IMR-90 (cell line): ENCODE measurements at places on chromosomes 1 and 21. TPM values are rescaled to one million over a fixed set of nuclear protein-coding genes. Genes with fewer than 3 reads are reported as not detected.

- H3K4me1 ChIP-seq: no peaks in the 10 kb centered on the region
- DNase-seq: peak; percentile 66
- no peak overlapping the region for H3K27ac ChIP-seq
Observed at GRCh38 chr1:17475752-17476151, 36.3 kb upstream of the RCC2 start.

GRCh38 chr1:47907177-47907528 is 90.0 kb downstream of the TRABD2B start:
- H3K27me3 ChIP-seq: no peaks in the 10 kb centered on the region; the same call in none of the 2 replicates
- no peak overlapping the region for H3K4me3 ChIP-seq
- no peaks in the 10 kb centered on the region for H3K36me3 ChIP-seq
- no peak overlapping the region for H3K27ac ChIP-seq
- DNase-seq: no peak
- no peaks in the 10 kb centered on the region for H3K4me1 ChIP-seq

TPTE gene
- not detected in 2 replicates for polyA plus RNA-seq

- no peak for DNase-seq
- peak overlapping the region; percentile 46; the same call in 1 of the 2 replicates for H3K27ac ChIP-seq
- H3K36me3 ChIP-seq: no peaks in the 10 kb centered on the region; the same call in 1 of the 2 replicates
Observed at GRCh38 chr1:25618433-25618808, 1.8 kb downstream of the MAN1C1 start.

DNA sequence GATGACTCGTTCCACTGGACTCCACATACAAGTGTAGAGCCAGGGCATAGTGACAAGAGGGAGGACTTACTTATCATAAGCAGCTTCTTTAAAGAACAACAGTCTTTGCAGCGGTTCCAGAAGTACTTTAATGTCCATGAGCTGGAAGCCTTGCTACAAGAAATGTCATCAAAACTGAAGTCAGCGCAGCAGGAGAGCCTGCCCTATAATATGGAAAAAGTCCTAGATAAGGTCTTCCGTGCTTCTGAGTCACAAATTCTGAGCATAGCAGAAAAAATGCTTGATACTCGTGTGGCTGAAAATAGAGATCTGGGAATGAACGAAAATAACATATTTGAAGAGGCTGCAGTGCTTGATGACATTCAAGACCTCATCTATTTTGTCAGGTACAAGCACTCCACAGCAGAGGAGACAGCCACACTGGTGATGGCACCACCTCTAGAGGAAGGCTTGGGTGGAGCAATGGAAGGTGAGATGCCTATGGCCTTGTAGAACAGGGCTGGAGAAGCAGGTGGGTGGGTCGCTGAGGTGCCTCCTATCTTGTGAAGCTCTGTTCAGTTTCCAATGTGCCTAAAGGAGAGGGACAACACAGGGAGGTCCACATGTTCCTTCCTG is 12.1 kb downstream of the MIA3 start:
- H3K4me1 ChIP-seq: peaks cover 7% of the 10 kb centered on the region; the same call in 1 of the 2 replicates
- H3K36me3 ChIP-seq: peaks cover 36% of the 10 kb centered on the region
- H3K4me3 ChIP-seq: no peak overlapping the region
- H3K27ac ChIP-seq: no peak overlapping the region
- peak; percentile 52 for DNase-seq

FNBP1L gene
- polyA plus RNA-seq: 7.1 and 9.3 TPM in 2 replicates

RPE65 gene
- polyA plus RNA-seq: not detected in 2 replicates

VANGL1 gene
- 6.7 and 7.5 TPM in 2 replicates for polyA plus RNA-seq

- H3K36me3 ChIP-seq: no peaks in the 10 kb centered on the region
- DNase-seq: peak; percentile 59
- H3K4me1 ChIP-seq: peaks cover 2% of the 10 kb centered on the region; the same call in 1 of the 2 replicates
- no peak overlapping the region for H3K4me3 ChIP-seq
Observed at GRCh38 chr1:50929376-50929958, 30.6 kb downstream of the FAF1 start.

PAQR6 gene
- 0.57 and 0.67 TPM in 2 replicates for polyA plus RNA-seq

DNA sequence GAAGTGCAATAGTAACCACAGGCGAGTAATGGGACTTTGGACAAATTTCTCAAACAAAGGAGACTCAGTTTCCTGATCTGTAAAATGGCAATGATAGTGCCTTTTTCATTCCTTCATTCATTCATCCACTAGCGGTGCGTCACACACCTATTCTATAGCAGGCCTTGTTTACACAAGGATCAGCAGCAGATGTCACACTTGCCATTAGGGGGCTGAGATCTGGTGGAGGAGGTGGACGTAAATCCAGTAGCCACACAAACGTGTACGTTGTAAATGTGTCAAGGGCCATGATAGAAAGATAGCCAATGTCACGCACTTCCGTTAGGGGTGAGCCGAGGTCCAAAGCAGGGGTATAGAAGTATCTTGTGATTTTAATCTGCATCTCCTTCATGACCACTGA is 34.2 kb downstream of the SERINC2 start:
- no peak overlapping the region for H3K4me3 ChIP-seq
- no peaks in the 10 kb centered on the region for H3K36me3 ChIP-seq
- H3K27me3 ChIP-seq: peaks cover 23% of the 10 kb centered on the region
- H3K27ac ChIP-seq: no peak overlapping the region
- no peak for DNase-seq

- no peak overlapping the region for H3K4me3 ChIP-seq
- no peaks in the 10 kb centered on the region for H3K36me3 ChIP-seq
- H3K27ac ChIP-seq: no peak overlapping the region
- H3K4me1 ChIP-seq: no peaks in the 10 kb centered on the region
Observed at GRCh38 chr21:16419188-16419921, 689.6 kb downstream of the USP25 start.

DNA sequence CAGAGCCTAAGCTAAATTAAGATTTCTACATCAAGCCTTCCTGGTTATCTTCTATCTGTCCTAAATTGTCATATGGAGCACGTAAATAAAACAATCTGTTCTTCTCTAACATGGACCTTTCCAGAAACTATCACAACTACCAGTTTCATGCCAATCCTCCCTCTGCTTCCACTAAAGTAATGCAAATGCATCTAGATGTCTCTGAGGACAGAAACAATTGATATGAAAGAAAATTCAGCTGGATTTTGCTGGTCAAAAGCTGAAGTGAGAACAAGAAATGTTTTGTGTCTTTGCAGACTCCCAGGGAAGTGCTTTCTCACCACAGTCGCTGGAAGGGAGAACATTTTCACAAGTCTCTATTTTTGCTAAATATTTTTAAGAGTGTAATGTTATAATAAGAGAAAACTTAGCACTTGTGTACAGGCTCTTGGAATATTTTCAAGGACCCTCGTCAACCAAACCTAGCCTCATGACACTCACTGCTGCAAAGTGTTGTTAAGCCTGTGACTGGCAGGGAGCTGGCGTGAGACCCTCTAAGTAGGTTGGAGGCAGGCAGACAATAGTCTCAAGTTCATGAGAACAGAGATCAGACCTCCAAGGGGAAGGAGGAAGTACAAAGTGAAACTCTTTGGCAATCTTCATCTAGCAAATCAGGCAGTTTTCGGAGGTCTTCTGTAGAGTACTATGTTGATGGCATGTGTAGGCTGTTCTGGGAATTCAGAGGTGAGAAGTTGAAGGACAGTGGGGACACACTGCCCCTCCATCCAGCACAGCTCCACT is 38.8 kb downstream of the DNASE2B start:
- no peak overlapping the region for H3K27ac ChIP-seq
- no peaks in the 10 kb centered on the region for H3K36me3 ChIP-seq
- H3K4me1 ChIP-seq: no peaks in the 10 kb centered on the region; the same call in 1 of the 2 replicates
- DNase-seq: no peak

GRCh38 chr1:102435483-102435882 is 438.8 kb upstream of the OLFM3 start:
- H3K4me3 ChIP-seq: no peak overlapping the region
- no peaks in the 10 kb centered on the region for H3K4me1 ChIP-seq
- no peaks in the 10 kb centered on the region for H3K27me3 ChIP-seq
- no peak for DNase-seq

DNA sequence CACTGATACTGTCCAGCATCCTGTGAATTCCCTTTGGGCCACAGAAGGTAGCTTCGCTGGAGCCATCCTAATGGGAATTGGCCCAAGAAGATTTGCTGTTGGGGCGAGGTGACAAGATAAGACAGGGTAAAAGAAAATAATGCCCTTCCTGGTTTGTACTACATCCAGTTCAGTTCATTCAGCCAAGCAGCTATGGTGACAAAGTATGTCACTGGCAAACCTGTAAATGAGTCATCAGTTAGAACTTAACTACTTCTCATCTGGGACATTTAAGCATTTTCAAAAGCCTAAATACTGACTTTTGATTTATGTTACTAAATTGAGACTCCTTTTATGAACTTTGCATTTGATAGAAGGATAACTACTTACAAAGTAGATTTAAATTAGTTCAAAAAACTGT is 54.2 kb downstream of the WDR64 start:
- no peaks in the 10 kb centered on the region for H3K4me1 ChIP-seq
- 0 out of 2 replicates have a peak, but pooled peaks cover 2% of the 10 kb centered on the region for H3K27me3 ChIP-seq
- no peak overlapping the region for H3K27ac ChIP-seq
- no peak overlapping the region for H3K4me3 ChIP-seq
- DNase-seq: no peak

GRCh38 chr1:179066471-179066870 is 15.4 kb upstream of the TOR3A start:
- no peak for DNase-seq
- H3K27ac ChIP-seq: no peak overlapping the region
- H3K4me1 ChIP-seq: no peaks in the 10 kb centered on the region

NPHS2 gene
- polyA plus RNA-seq: not detected in 2 replicates

DNA sequence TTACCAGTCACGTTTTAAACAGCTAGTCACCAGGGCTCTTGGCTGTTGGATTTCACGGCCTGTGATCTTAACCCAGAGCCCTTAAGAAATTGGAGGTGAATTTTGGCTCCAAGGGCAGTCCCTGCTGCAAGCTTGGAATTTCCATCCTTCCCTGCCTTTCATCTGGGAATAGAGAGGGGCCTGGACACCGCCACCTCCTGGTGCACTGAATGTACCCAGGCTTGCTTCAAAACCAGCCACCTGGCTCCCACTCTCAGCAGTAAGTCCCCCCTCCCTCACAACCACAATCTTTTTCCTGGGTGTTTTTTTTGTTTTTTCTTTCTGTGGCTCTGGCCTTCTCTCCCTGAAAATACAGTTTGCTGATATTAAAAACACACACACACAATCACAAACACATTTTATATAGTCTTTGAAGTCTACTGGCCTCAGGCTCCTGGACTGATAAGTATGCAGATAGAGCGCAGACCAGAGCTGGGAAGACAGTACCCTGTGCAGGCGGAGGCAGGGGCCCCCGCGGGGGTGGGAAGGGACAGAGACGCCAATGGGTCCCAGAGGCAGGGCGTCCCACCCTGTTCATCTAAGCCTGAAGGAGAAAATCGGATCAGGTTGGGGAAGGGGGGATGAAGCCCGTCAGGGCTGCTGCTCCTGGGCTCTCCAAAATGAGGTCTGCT is 65.8 kb upstream of the IGSF21 start:
- no peaks in the 10 kb centered on the region for H3K36me3 ChIP-seq
- no peaks in the 10 kb centered on the region for H3K27me3 ChIP-seq
- H3K27ac ChIP-seq: no peak overlapping the region

GRCh38 chr1:182811975-182812722 is 22.6 kb downstream of the NPL start:
- no peak for DNase-seq
- no peaks in the 10 kb centered on the region; the same call in 1 of the 2 replicates for H3K27me3 ChIP-seq
- H3K36me3 ChIP-seq: no peaks in the 10 kb centered on the region
- H3K4me3 ChIP-seq: no peak overlapping the region
- no peak overlapping the region for H3K27ac ChIP-seq

- no peaks in the 10 kb centered on the region for H3K36me3 ChIP-seq
- peaks cover 13% of the 10 kb centered on the region for H3K4me1 ChIP-seq
- H3K27me3 ChIP-seq: no peaks in the 10 kb centered on the region
- H3K27ac ChIP-seq: no peak overlapping the region
- H3K4me3 ChIP-seq: no peak overlapping the region
- DNase-seq: no peak
Observed at GRCh38 chr21:39007532-39007931, 175.7 kb downstream of the PSMG1 start.

GRCh38 chr1:45623972-45624371 is at the start of gene CCDC17:
Gene CCDC17 (minus strand): TSS chr1:45624054. CDS start chr1:45623909, 145 bp downstream.
- H3K27me3 ChIP-seq: no peaks in the 10 kb centered on the region
- DNase-seq: no peak
- H3K36me3 ChIP-seq: peaks cover 31% of the 10 kb centered on the region

GRCh38 chr1:162220009-162220539 is 150.6 kb downstream of the NOS1AP start:
- no peaks in the 10 kb centered on the region for H3K36me3 ChIP-seq
- H3K27me3 ChIP-seq: peaks cover 3% of the 10 kb centered on the region
- DNase-seq: no peak
- no peak overlapping the region for H3K27ac ChIP-seq
- H3K4me3 ChIP-seq: no peak overlapping the region
- H3K4me1 ChIP-seq: no peaks in the 10 kb centered on the region

DNA sequence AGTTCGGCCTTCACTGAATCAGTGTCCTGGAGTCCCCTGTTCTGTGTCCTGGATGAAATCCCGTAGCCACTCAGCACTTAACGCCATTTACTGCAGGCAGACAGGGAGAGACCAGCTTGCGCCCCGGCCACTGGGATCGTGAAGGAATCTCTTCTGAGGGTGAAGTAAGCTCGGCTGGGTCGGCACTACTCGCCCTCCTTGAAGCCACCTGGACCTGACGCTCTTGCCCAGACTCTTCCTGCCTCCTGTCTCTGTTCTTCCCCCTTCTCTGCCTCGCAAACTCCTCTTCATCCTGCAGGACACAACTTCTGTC is 99.9 kb upstream of the ZBTB40 start:
- H3K27ac ChIP-seq: no peak overlapping the region
- DNase-seq: no peak
- no peaks in the 10 kb centered on the region for H3K36me3 ChIP-seq
- no peak overlapping the region for H3K4me3 ChIP-seq
- H3K27me3 ChIP-seq: peaks cover 64% of the 10 kb centered on the region
- H3K4me1 ChIP-seq: no peaks in the 10 kb centered on the region

DNA sequence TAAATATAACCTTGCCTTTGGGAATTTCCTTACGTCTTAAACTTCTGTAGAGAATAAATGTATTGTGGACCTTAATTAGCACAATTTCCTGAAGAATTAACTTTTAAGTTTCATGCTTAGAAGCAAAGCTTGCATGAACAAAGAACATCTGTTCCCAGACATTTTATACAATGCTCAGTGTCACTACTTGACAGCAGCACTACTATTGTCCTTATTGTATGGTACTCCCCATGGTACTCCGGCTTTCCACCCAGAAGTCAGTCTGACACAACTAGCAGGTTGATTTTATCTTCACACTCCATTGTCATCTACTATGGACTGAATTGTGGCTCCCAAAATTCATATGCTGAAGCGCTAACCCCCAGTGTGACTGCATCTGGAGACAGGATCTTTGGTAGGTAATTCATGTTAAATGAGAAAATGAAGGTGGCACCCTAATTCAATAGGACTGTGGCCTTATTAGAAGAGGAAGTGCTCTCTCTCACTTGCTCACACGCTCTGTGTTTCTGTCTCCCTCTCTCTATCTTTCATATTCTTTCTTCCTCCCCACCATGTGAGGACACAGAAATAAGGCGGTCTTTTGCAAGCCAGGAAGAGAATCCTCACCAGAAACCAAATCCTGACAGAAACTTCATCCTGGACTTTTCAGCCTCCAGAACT is 10.7 kb upstream of the OR2B11 start:
- H3K27me3 ChIP-seq: no peaks in the 10 kb centered on the region
- no peak overlapping the region for H3K27ac ChIP-seq
- H3K4me1 ChIP-seq: no peaks in the 10 kb centered on the region
- H3K36me3 ChIP-seq: no peaks in the 10 kb centered on the region
- no peak for DNase-seq
